ENCODE measurements at places on chromosomes 3 and 15.

DNA sequence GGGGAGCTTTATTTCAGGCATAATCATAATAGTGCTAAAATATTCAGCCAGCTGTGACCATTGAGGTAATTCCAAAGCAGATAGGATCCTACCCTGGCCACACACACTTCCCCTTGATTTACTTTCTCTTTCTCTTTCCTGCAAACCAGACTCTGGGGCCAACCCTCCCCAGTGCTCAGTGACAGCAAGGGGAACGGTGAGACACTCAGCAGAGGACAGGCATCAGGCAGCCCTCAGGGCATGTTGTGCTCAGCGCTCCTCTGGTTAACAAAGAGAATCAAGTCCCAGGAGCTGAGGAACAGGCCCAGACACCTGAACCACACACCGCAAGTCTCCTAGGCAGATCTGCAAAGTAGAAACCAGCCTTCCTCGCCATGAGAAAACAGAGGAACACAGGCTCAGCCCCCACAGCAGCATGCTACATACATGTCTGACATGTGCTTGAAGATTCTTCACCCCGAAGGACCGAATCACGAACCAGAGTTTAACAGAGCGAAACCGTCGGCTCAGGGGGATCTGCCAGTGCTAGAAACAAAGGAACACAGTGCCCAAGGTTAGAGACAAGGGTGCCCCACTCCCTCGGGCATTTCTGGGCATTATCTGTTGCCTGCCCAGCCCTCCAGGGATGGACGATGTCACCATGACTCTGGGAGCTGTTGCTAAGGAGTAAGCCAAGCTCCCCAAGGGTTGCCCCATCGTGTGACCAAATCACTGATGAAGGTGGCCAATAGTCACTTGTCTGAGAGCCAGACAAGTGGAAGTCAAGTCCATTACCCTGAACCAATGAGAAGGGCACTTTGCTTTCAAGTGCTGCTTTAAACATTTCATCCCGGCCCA lies 17.5 kb downstream of the HDC start:
- DNase-seq, result peak; percentile 68

GRCh38 chr3:134355416-134355815 lies 18.8 kb downstream of the AMOTL2 start:
- DNase-seq, result no peak

- DNase-seq, result no peak
Measured at GRCh38 chr3:42850263-42850662, 25.4 kb downstream of the CYP8B1 start.

GRCh38 chr15:70854666-70854976 lies 664 bp upstream of the LARP6 start:
- no peak for DNase-seq

GRCh38 chr3:27802849-27803248 lies 80.7 kb upstream of the EOMES start:
- no peak for DNase-seq

DNA sequence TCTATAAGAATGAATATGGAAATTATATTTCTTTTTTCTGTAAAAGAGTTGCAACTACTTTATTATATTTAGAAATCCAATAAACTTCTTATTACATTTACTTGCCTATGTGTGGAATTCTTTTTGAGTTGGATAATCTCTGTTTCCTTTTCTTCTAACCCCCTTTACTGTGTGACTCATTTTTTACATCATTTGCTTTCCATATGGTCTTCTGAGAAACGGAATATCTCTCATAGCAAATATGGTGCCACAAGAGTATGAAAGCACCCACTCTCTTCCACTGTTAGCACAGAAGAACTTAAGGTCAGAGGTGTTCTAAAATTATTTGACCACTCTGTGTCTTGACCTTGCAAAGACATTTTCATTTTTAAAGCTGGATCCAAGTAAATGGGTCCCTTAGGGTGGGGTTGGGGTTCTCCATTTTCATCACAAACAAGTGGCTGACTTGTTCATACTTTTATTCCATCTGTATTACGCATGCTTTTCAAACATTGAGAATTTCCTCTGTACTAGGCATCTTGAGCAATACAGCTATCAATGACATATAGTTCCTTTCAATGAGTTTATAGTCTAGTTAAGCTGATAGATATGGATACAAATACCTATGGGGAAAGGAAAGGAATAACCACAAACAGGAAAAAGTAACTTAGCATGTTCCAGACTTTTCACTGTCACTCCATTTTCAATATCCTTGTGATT lies 281.1 kb upstream of the TPRG1 start:
- no peak for DNase-seq

DNA sequence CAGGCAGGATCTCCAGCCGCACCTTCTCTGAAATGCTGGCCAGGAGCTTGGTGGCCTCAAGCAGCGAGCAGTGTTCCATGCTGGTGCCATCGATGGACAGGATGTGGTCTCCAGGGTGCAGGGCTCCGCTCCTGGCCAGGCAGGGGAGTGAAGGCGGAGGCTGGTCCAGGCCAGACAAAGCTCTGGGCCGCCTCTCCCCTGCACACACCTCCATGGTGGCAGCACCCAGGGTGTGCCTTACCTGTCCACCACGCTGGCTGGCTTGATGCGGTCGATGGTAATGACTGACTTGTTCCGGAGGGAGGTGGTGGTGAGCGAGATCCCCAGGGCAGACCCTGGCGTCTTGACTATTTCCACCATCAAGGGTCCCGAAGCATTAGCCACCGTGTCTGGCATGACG lies 20.0 kb downstream of the GRIP2 start:
- no peak for DNase-seq

DNA sequence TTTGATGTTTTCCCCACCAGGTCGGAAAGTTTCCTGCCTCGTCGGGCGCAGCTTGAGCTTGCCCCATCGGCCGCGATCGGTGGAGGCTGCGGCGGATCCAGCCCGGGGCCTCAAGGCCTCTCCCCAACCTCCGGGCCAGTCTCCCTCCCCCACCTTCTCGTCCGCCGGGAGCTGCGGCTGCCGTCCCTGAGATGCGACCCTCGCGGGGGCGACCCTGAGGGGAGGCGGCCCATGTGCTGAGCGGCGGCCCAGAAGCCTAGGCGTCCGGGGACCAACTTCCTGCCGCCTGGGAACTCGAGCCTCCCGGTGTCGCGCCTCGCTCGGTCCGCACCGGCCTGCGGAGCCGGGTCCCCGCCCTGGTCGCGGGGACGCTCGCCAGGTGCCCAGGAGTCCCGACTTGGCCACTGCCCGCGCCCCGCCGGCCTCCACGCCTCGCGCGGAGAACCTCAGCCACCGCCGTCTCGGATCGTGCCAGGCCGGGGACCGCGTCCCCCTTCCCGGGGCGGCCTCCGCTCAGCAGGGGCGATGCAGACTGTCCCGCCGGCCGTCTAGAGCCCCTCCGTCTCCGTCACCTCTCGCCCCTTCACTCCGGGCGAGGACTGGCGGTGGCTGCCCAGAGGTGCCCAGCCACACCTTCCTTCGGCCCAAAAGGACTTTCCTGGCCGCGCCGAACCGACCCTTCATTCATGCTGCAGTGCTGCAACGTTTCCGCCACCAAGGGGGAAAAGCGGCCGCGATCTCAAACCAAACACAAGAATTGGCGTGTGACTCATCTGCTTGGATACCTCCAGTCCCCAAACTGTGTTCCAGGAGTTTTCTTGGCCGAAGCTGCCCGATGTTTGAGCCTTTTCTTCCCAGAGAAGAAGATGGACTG lies 656 bp downstream of the SLMAP start:
- peak; percentile 38 for DNase-seq

GRCh38 chr3:172104471-172105072 lies 65.2 kb downstream of the FNDC3B start:
- no peak for DNase-seq

GRCh38 chr15:29569533-29570092 lies 252.7 kb downstream of the TJP1 start:
- no peak for DNase-seq

- DNase-seq, result no peak
Measured at GRCh38 chr15:90872486-90873184, 4.2 kb downstream of the FURIN start.

DNA sequence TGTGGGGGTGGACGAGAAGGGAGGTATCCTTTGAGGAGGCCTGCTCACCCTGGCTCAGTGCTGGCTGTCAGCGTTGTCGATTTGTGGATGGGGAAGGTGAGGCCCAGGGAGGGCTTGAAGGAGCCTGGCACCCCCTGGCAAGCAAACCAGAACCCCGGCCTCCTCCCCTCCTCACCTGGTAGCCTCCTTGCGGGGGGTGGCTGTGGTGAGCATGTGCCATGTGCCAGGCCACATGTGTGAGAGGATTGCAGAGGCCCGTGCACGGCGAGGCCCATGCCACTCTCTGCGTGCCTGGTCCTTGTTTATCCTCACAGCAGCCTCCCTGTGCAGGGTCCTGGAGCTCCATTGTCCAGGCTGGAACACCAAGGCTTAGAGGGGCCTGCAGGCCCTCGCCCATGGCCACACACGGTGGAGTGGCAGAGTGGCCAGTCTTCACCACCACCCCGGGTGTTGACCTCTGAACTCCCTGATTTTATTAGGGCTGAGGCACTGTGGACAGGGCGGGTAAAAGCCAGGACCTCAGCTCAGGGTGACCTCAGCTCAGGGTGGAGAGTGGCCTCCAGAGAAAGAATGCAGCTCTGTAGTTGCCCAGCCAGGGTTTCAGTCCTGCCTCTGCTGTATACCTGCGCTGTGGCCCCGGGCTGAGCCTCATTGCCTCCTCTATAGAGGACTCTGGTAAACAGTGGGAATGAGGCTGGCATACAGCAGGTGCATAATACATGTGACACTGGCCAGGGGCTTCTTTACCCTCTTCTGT lies 29.1 kb downstream of the HDAC11 start:
- DNase-seq, result no peak

DNA sequence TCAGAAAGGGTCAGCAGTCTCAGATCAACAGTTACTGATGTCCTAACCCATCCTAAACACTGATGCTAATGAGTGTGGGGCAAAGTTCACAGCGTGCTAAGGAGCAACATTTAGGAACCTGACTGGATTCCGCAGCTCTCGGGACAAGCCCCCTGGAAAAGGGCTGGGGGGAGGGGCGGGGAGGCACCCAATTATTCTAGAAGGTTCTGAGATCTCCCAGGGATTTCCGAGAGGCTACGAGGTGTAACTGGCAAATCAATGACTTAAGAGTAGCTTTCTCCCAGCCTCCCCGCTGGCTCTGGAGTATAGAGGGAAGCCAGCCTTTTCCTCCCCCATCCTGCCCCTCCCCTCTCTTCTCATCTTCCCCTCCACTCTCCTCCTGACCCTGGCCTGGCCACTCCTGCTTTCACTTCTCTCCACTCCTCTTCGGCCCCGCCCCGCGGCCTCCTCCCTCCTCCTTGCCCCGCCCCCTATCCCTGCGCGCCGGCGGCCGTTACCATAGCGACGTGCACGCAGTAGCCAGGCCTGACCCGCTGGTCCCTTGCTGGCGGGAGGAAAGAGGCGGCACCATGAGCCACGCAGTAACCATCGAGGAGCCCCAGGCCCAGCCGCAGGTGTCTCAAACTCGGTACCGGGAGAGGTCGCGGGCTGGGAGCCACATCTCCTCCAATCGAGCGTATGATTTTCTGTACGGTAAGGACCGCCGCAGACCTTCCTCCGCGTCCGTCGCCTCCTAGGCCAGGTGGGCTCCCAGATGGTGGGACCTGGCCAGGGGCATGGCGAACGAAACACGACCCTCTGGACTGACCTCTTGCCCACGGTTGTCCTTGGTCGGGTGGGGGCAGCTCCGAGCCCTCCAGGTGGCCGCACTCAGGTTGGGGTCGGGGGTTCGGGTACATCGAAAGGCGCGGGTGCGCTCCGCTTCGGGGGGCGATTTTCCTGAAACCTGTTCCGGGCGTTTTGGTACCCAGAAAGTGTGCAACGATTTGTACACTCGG lies at the start of gene CFAP91:
Gene CFAP91, plus strand, starts transcription at position 493 of the 998 bp plus-strand sequence. Its CDS starts 77 bp downstream, at position 570.
- peak; percentile 86 for DNase-seq

GRCh38 chr3:66479532-66479947 lies 21.3 kb downstream of the LRIG1 start:
- no peak for DNase-seq

DNA sequence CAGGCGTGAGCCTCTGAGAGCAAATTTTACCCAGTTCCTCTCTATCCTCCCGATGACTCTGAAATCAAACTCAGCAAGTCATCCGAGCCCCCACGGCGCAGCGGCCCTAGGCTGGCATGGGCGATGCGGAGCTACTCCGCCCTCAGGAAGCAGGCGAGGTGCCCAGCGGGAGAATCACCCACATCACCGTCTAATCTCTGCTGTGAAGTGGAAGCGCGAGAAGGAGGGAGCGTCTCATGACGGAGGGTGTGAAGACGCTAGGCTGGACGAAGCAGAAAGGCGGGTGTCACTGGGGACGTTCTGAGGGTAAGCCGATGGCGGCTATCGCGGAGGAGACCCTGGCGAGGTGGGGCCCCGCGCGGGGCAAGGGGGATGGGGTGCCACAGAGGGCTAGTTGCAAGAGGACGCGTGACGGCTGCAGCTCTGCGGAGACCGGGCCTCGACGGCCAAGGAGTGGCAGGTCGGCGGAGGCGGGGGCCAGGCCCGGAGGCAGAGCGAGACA lies 9.1 kb upstream of the GNAI2 start:
- peak; percentile 57 for DNase-seq

- no peak for DNase-seq
Measured at GRCh38 chr15:52370010-52370409, 74.4 kb upstream of the MYO5C start.

DNA sequence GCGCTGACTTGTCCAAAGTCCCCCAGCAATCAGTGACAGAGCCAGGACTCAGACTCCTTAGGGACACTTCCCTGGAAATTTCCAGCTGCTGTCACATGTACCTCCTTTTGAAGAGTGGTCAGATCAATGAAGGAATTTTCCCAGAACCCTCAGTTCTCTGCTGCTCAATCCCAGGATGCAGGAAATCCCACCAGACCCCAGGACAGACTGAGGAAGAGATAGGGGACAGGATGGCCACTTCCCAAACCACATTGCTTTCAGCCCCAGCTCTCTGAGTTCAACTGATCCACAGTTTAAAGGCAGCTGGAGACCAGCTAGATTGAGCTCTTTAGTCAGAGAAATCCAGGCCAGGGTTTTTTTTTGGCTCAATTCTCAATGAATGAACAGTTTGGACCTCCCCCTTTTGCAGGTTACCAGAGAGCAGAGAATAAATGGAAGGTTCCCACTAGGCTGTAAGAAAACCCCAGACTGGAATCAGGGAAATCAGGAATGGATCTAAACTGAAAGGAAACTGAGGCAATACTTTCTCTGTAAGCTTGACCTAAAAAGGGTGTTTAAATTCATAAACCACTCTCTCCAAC lies 1.5 kb downstream of the CYP1A1 start:
- peak; percentile 8 for DNase-seq

DNA sequence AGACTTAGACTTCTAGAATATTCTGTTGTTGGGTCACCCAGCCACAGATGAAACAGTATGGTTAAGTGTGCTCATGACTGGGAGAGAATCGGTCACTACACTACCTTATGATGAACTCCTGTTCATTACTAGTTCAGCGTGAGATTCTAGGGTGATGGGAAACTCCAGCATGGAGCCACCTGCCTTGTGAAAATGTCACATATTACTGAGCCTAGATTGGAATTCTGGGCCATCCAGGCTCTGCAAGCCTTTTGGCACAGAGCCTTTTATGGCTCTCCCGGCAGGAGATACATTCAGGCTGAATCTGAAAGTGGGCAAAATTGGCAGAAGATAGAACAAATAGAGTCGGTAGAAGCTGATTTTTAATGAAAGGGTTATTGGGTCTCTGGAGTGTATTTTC lies 19.0 kb downstream of the NANOGP8 start:
- no peak for DNase-seq

DNA sequence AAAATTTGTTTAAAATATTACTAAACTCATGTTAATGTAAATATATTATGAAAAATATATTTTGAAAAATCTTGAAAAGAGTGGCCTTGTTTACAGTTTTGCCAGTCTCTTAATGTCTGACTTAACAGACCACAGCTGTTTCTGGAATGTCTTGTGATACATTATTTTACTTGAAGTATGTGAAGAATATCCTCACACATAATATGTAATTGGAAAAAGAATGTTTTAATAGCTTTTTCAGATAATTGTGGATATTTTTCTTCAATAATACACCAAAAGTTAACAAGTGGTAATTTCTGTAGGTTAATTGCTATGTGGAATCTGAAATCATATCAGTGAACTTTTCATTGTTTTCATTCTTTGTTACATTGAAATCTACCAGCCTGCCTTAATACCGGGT lies 101.3 kb downstream of the UBE2E2 start:
- no peak for DNase-seq
